Stimulated activated CD8-positive, alpha-beta memory T cell treated with anti-CD3 and anti-CD28 coated beads, Interleukin-7, amount 100 ng/mL, for 1 hour (primary cell): ENCODE measurements at places on chromosomes 5 and 9.

DNA sequence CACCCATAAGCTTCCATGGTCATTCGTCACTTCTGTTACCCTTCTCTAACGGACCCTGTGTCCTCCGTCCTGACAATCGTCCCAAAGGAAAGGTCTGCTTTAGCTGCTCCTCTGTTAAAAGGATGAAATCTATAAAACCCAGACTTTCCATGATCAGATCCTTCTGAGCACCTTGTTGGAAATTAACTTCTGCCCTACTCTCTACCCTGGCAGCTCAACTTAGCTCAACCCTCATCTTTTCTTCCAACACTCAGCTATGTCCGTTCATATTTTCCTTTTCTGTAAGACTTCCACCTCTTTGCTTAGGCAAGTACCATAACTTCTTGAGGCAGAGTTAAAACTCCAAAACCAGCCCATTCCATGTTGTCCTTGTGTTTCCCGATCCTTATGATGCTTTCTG, 205.4 kb downstream of the SPATA31A6 start:
- no peak for DNase-seq

GRCh38 chr9:121345070-121345469, 25.0 kb downstream of the STOM start:
- DNase-seq = no peak

DNA sequence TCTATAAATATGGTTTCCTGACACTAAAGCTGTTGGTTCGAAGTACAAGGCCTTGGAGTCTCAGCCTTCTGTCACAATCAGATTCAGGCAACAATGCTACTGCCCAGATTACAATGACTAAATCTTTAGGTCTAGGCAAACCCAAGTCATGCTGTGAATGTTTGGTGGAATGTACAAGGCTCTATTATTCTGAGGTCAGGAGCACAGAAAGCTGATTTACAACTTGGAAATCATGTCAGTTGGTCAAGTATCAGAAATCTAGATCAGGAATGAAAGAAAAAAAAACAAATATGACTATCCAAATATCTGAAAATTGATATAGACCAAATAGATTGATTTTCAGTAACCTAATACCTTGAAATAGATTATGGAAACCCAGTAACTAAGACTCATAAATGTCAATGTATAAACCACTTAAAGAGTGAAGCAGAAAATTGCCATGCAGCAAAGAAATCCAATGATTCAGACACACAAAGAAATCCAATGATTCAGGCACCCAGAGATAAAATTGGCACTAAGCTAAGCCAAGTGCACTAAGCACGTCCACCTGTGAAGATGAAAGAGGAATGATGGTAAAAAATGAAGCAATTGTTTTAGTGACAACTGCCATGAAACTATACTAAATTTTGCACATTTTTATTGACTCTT, 588.0 kb upstream of the TUSC1 start:
- DNase-seq = no peak

GRCh38 chr9:121574774-121575519, 75.3 kb upstream of the GGTA1 start:
- DNase-seq = no peak

GRCh38 chr5:67437905-67438845, 241.6 kb upstream of the CD180 start:
- DNase-seq = no peak

DNA sequence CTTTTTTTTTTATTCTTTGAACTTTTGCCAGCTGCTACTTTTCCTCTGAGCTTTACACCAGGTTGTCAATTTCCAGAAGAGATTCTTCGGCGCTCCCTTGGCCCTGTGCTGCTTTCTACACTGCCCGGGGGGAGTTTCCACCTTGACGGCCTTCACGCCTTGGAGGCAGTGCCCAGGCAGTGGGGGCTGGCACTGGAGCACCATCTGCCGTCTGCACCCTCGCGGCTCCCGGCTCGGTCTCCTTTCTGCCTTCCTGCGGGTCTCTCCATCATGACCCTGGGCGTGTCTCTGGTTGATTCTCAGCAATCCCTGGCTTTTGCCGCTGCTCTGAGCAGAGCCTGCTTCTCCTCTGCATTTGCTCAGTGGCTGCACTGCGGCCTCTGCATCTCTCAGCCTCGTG, 2.9 kb downstream of the SLC6A18 start:
- no peak for DNase-seq

- DNase-seq = no peak
Observed at GRCh38 chr9:71690063-71690688, 78.1 kb downstream of the CEMIP2 start.

GRCh38 chr9:133158695-133159094, 5.0 kb downstream of the GBGT1 start:
- no peak for DNase-seq

DNA sequence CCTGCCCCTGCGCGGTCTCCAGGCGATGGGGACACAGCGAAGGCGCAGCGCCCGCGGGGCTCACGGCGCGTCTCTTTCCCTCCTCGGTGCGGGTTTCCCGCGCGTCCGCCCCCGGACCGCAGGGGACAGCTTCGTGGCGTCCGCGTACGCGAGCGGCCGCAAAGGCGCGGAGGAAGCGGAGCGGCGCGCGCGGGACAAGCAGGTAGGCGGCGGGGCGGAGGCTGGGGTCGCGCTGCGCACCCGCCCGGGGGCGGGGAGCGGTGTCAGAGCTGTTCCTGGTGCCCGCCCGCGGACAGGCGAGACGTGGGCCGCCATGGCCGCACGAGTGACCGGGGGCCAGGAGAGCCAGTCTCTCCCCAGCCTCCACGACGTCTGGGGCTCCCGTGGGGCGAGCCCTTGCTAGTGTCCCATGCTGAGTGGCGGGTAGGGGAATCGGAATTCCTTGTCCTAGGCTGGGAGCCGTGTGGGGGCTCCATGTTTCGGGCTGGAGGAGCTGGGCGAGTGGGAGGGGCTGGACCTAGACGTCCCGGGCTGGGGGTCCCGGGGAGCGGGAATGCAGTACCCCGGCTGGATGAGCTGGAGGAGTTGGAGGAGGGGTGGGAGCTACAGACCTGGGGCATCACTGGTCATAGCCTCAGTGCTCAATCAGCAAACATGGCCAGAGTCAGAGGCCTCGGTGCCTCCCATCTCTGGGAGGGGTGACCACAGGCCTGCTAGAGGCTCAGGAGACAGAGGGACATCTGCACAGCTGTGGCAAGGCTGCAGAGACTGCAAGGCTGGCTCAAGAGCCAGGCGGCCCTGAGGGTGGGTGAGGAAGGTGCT, 968 bp downstream of the NKD2 start:
- no peak for DNase-seq

DNA sequence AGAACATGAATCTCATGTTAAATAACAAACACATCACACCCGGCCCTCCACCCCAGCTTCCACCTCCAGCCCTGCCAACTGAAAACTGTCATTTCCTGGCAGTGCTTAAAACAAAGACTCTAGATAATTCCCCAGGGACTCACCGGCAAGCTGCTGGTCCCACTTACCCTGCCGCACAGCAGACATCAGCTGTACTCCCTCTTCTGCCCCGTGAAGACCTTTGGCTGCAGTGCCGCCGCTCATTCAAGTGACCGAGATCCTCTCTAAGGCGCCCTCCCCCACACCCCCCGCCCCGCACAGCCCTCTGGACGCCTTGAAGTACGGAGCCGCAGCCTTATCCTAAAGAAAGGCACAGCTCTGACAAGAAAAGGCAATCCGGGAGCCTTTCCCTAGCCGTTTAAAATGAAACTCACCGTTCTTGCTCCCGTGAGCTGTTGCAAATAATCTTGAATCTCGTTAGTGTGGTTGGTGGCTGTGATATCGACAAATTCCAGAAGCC, 434 bp downstream of the GLRX start:
- DNase-seq = no peak

- no peak for DNase-seq
Observed at GRCh38 chr5:156331181-156331580, 4.2 kb downstream of the SGCD start.

DNA sequence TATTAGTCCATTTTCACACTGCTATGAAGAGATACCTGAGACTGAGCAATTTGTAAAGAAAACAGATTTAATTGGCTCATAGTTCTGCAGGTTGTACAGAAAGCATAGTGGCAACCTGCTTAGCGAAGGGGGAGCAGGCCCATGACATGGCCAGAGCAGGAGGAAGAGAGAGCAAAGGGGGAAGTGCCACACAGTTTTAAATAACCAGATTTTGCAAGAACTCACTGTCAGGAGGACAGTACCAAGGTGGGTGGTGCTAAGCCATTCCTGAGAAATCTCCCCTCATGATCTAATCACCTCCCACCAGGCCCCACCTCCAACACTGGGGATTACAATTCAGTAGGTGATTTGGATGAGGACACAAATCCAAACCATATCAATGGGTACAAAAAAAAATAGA, 16.8 kb upstream of the PCSK5 start:
- DNase-seq = no peak
